ENCODE measurements at places on chromosomes 2 and 18. TPM values are rescaled to one million over a fixed set of nuclear protein-coding genes. Genes with fewer than 3 reads are reported as not detected.

Gene ANKRD30BL
- not detected for total RNA-seq

Gene C1D
- 29.9 TPM for total RNA-seq

Gene MAP3K20
- total RNA-seq: 41.0 TPM

Gene EHD3
- total RNA-seq: 36.4 TPM

Gene SULT1C4
- 2.1 TPM for total RNA-seq

Gene AQP12A
- total RNA-seq: not detected

Gene LAMA3
- 18.1 TPM for total RNA-seq

Gene SCYGR4
- not detected for total RNA-seq

Gene UGT1A5
- total RNA-seq: not detected

Gene C2orf66
- total RNA-seq: not detected

Gene RBM44
- total RNA-seq: not detected

Gene ACTG2
- 3.5 TPM for total RNA-seq

Gene GYPC
- total RNA-seq: 93.2 TPM

Gene ME2
- 18.8 TPM for total RNA-seq

Gene PLGLB2
- total RNA-seq: 0.32 TPM

Gene TRIM54
- total RNA-seq: 0.24 TPM

Gene BOLL
- 0.08 TPM for total RNA-seq

Gene ALPG
- total RNA-seq: not detected

Gene CHRND
- not detected for total RNA-seq

Gene CRACDL
- 0.24 TPM for total RNA-seq

Gene AFTPH
- total RNA-seq: 16.8 TPM
